Activated CD4-positive, alpha-beta T cell treated with anti-CD3 and anti-CD28 coated beads, Interleukin-2, amount 10 ng/mL, durations not matched to agents 24 days and 14 days (primary cell): ENCODE measurements at places on chromosomes 6 and 20. TPM values are rescaled to one million over a fixed set of nuclear protein-coding genes. Genes with fewer than 3 reads are reported as not detected.

GRCh38 chr6:168035098-168035660, 37.7 kb downstream of the KIF25 start:
- no peak for DNase-seq

The GINS1 gene
- total RNA-seq: 43.0 and 43.2 TPM in 2 replicates

The TRIM31 gene
- total RNA-seq: 0.09 TPM in 1 of 2 replicates, not detected in the other

- peak; percentile 84 for DNase-seq
Measured at GRCh38 chr20:53547664-53548239, 45.9 kb downstream of the ZNF217 start.

- no peak for DNase-seq
Measured at GRCh38 chr20:25199473-25200260, 4.2 kb downstream of the ENTPD6 start.
